Neural cell (in vitro differentiated cells): ENCODE measurements at places on chromosomes 6 and 20. TPM values are rescaled to one million over a fixed set of nuclear protein-coding genes. Genes with fewer than 3 reads are reported as not detected.

CD24 gene
- 1,994 and 2,264 TPM in 2 replicates for polyA plus RNA-seq

GABRR1 gene
- polyA plus RNA-seq, result 0.36 TPM in 1 of 2 replicates, not detected in the other

IYD gene
- not detected in 2 replicates for polyA plus RNA-seq

SNPH gene
- 25.6 and 29.4 TPM in 2 replicates for polyA plus RNA-seq

CNBD2 gene
- 9.5 TPM in 2 replicates for polyA plus RNA-seq

GPR63 gene
- 1.2 and 1.6 TPM in 2 replicates for polyA plus RNA-seq

SLC17A2 gene
- not detected in 2 replicates for polyA plus RNA-seq

BCAS4 gene
- 24.6 and 37.6 TPM in 2 replicates for polyA plus RNA-seq

IL17A gene
- not detected in 2 replicates for polyA plus RNA-seq

VTA1 gene
- polyA plus RNA-seq, result 126 and 136 TPM in 2 replicates

ZNF165 gene
- polyA plus RNA-seq, result 1.4 and 1.6 TPM in 2 replicates

CHMP4B gene
- polyA plus RNA-seq, result 78.9 and 83.8 TPM in 2 replicates

PSORS1C2 gene
- not detected in 2 replicates for polyA plus RNA-seq
